ENCODE measurements at places on chromosomes 16 and 17.

DNA sequence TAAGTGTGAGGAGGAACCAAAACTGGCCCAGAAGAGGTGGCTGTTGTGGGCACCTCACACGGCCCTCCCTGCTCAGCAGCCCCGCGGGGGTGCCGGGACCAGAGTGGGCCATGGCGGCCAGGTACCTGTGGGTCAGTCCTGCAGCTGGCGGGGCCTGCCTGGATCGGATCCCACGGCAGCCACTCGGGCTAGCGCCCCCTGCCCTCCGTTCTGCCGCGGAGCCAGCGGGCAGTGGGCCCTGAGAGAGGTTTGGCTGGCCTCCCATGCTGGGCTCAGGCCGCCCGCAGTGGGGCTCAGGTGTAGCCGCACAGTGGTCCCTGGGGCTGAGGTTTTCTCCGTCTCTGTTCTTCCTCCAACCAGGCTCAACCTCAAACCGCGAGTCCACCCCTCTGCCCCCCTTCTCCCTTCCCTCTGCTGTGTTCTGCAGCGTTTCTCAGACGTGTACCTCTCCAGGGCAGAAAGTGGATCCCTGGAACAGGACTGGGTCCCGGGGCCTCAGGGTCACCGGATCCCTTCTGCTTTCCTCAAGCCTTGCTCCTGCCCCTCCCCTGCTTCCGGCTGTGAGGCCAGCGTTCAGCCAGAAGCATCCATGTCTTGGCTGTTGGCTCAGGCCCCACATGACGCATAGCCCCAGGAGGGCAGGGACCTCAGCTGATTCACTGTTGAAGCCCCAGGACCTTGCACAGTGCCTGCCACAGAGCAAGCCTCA, 28.6 kb upstream of the ITGA3 start:
- DNase-seq: no peak

DNA sequence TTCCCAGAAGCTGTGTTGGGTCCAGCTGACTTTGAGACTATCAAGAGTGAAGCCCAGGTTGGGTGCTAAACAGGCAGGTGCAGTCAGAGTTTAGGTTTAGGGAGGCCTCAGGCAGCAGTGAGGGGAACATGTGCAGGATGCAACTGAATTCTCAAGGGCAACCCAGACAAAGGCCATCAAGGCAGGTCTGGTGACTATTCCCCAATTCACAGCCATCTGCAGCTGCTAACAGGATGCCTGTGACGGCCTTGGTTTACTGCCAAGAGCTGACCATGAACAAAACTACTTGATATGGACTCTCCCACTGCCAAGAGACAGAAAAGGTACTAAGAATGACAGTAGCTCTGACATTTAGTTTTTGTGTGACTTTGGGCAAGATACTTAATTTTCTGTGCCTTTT, 45.2 kb upstream of the BCAR1 start:
- DNase-seq: no peak

GRCh38 chr16:71353736-71354135, 4.8 kb upstream of the CALB2 start:
- DNase-seq: no peak

DNA sequence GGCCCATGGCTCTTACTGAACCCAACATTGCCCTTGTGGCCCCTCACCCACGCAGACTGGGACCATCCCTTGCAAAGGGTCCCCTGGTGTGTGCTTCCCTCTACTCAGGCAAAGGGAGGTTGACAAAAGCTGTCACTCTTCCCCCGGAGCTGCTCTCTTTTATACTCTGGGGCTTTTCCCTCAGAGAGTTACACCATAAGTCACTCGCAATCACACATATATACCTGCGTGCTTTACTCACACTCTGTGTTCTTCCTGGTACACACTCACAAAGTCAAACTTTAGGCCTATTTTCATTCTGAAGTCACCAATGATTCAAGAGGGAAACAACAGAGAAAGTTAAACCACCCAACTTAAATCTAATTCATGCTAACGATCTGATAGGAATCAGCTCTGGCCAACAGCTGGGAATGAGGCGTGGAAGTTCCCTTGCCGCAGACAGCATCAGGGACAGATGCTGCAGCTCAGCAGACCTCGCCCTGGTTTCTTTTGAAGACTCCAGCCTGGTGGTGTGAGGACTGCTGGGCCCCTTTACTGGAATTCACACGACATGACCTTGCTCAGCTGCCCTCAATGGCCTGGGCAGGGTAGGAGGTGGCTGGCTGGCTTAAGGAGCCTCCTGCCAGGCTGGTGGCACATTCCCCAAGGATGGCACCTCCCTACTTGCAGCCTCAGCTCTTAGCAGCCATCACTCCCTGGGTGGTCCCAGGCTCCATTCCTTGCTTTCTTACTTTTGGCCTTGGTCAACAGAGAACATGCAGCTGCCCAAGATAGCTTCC, 27.3 kb downstream of the HIC1 start:
- no peak for DNase-seq

DNA sequence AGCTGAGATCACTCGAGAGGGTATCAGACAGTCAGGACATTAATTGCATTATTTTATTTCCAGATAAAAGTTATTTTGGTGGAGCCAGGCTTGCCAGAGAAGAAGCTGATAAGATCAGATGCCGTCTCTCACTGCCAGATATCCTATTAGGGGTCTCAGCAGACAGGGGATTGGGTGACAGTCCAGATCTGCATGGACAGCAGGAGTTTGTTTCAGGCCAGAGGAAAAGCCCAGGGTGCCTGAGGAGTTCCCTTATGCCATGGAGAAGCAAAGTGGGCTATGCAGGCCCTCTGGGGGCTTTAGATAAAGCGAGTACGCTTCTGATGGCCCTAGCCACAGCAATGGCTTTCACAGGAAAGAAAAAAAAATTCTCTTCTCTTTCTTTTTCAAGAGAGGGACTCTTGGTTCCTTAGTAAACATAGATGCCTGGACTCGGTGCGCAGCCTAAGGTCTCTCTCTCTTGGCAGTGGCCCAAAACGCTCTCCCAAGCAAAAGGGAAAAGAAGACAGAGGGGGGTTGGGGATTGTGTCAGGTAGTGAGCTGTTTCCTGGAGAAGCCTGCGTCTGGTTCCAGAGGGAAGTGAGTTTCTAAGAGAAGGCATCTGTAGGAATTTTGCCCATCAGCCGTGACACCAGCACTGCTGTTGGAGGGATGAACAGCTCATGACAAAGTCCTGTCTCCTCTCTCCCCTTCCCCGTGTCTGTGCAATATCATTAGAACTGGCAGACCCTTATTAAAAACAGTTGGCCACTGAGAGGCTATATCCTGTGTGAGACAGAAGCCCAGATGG, 166.3 kb upstream of the FOXF1 start:
- DNase-seq: no peak

GRCh38 chr16:2686912-2687507, 4.7 kb downstream of the KCTD5 start:
- DNase-seq: no peak

DNA sequence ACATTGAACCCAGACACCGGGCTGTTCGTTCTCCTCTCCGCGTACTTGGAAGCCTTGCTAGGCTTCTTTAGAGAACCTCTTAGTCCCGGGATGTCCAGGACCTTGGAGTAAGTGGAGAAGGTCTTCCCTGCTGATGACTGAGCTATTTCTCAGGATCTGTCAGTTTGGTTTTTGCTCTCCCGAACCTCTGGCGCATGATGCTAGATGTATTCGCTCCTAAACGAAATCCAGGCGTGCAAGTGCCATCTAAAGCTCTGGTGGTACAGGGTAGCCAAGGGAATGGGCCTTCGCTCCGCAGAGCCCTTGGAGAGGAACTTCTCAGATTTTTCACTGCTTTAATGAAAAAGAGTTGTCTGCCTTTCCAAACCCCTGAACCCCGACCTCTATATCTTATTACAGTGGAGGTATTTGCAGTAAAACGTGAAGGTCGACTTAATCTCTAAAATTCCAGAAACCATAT, 547 bp downstream of the VMP1 start:
- no peak for DNase-seq

DNA sequence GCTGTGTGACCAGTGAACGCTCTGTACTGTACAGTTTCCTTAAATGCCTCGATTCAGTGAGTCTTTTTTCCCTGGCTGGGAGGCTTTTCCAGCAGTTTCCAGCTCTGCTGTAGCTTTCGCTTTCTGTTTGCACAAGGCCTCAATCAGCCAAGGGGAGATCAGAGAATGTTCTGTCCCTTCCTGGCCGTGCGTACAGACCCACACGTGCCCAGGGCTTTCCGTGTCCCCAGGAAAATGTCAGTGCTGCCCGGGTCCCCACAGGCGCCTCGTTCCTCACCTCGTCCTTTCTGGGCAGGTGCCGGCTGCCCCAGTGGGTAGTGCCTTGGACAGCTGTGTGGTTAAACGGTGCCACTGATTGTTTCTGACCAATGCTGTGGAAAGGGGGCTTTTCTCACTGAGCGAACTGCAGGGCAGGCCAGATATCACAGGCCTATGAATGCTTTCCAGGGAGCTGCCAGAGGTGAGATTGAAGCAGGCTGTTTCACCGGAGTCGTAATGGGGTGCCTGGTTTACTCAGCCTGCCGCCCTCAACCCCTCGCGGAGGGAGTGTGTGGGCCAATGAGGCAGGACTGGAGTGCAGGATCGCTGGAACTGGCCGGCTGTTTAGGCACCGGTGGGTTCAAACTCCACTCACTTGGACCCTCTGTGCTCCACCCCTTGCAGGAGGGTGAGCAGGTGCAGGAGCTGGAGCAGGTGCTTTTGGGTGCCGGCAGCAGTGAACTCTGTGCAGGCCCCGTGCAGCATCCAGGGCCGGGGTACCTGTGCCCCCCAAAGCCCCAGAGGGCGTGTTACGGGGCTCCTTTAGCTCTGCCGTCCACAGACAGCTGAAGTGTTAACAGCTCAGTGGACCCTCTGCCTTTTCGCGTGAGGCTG, 44.4 kb downstream of the ZNF778 start:
- DNase-seq: no peak

- DNase-seq: no peak
Observed at GRCh38 chr17:55774846-55775271, 24.0 kb downstream of the PCTP start.

DNA sequence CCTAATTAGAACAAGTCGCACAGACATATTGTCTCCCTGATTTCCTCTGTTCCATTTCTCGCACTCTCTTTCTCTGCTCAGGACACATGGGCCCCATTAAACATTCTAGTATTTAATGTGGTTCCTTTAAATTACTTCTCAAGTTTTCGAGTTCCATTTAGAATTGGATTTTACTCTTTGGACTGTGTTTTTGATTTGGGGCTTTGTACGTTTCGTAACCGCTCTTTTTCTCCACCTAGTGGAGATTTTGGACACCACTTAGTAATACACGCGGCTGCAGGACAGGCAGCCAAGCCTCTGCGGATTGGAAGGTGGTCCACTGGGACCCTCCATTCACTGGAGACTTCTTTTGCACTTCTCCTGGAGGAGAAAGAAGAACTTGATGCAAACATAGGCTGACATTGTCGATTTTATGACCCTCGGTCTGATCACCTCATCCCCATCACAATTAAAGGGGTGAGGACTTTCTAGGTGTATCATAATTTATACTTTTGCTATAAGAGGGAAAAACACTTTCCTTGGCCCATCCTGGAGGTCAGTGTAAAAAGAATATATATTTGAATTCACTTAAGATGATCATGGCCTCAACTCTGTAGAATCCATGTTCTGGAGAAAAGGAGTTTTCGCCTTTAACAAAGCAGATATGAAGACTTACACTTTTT, 85.7 kb downstream of the NOG start:
- DNase-seq: no peak

- DNase-seq: no peak
Observed at GRCh38 chr17:8222380-8222629, 11.9 kb upstream of the AURKB start.

GRCh38 chr16:57687363-57687929, 7.2 kb upstream of the DRC7 start:
- no peak for DNase-seq

DNA sequence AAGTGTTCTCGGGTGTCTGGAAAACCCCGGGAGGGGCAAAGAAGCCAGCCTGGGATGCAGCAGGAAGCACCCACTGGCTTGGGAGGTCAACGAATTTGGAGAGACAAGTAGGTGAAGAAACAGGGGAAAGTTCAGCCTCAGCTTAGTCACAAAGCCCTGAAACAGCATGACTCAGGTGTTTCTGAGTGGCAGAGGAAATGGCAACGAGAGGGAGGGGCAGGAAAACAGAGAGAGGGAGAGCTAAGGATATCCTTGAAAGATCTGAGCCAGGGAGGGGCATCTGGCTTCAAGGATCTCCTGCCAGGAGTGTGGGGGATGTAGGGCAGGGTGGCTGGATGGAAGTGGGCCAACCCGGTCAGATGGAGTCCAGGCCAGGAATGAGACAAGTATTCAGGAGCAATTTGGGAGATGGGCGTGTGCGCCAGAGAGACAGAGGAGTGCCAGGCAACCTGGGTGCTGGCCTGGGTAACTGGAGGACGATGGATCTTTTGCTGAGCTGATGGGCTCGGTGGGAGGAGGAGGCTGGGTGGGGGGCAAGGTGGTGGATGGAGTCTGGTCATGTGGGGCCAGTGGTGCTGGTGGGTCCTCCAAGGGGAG, 27.2 kb downstream of the ABCC3 start:
- no peak for DNase-seq

DNA sequence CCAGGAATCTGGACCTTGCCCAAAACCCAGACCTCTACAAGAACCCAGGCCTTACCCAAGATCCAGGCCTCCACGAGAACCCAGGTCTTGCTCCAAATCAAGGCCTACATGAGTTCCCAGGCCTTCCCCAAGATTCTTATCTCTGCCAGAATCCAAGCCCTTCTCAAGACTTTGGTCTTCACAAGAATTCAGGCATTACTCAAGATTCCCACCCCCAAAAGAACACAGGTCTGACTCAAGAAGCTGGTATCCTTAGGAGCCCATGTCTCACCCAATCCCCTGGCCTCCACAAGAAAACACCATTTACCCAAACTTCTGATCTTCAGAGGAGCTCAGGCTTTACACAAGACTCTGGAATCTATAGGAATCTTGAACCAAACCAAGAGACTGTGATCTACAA, 2.6 kb downstream of the SPEM3 start:
- DNase-seq: no peak

- DNase-seq: no peak
Observed at GRCh38 chr17:58679263-58680037, 12.4 kb downstream of the TEX14 start.

DNA sequence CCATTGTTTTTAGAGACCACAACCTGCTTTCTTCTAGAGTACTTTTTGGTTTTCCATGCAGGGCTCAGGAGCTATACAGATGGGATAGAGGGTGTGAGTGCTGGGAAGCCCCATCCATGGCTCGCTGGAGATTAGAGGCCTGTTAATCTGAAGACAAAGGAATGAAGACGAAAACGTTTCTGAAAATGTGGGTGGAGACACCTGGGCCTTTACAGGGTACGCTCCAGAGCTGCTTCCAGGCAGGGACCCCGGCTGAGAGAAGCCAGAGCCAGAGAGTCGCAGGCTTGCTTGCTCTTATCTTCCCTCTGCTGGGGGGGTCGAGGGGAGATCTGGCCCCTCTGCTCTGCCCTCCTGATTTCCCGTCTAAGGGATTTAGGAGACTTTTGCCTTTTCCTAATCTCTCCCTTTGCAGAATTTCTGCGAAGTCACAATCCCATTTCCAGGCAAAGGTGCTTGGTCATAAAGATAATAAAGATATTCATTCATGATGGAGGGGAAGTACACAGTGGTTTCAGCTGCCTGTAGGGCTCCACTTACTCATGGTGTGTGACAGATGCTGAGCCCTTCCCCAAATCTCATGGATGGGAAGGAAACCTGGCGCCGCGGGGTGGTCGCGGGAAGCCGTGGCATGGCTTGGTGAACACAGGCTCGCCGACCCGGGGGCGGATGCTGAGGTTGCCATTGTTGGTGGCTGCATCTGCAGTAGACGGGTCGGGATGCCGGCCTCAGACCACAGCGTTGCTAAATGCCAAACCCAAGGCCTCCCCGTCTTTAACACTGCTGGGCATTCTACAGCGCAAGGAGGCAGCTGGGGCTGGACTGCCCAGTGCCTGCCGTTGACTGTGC, 4.8 kb upstream of the SOCS3 start:
- no peak for DNase-seq

GRCh38 chr17:48678141-48678971, 44.0 kb downstream of the PRAC1 start:
- peak; percentile 71 for DNase-seq
